Stimulated activated CD8-positive, alpha-beta memory T cell treated with anti-CD3 and anti-CD28 coated beads, Interleukin-15, amount 100 ng/mL, for 4 hours (primary cell): ENCODE measurements at places on chromosomes 3 and 15.

DNA sequence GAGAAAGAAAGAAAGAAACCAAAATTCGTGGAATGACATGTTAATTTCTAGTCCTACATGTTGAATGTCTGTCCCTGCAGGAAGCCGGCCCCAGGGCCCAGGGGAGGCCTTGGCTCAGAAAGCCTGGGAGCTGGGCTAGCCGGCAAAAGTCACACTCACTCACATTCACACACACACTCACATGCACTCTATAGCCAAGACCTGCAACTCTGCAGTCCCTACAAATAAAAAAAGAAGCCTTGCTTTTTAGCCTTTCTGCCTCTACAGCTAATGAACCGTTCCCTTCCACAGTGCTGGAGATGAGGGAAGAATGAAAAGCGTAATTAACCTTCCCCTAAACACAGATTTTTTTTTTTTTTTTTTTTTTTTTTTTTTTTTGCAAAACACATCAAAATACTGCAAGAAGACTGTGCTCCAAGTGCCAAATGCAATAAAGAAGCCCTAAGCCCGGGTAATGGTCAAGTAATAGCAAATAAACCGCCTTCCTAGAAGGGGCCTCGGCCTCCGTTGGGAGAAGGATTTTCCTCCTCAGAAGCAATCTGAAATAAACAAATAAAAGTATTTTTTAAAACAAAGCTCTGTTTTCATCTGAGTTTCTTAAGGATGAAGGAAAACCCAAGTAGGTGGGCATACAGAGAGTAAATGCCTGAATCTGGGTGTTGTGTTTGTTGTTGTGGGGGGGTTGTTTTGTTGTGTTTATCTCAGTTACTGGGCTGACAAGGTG, 4.3 kb downstream of the MECOM start:
- DNase-seq, result no peak

- peak; percentile 53 for DNase-seq
Measured at GRCh38 chr3:195549931-195550519, 6.9 kb upstream of the PPP1R2 start.

DNA sequence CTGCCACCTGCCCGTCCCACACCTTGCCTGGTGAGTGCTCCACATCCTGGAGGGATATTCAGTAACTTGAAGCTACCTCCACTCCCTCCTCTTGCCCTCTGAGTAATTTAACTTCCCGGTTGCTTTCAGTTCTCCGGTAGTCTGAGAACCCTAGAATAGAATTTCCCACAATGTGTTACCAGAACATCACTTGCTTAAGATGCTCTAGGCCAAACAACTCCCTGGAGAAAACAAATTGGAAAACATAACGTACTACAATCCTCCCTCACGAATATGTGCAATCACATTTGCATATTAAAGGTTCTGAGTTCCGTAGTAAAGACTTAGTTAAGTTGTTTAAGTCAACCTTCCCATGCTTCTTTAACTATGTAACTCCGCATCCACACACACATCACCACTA, 44.8 kb downstream of the SLCO2A1 start:
- no peak for DNase-seq

DNA sequence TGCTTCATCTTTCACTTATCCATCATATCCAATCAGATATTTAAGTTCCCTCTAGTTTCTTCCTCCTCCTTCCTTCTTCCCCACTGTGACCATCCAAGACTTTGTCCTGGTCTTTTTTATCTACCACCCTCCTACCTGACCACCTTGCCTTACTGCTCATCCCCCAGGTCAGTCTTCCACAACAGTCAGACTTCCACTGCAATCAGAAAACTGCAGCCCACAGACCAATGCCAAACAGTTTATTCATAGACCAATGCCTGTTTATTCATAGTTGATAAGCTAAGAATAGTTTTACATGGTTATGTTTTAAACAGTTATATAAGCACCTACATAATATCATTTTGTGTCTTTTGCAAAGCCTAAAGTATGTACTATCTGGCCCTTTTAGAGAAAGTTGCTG, 65.5 kb downstream of the TRIM69 start:
- no peak for DNase-seq

- DNase-seq, result no peak
Measured at GRCh38 chr3:160374925-160375324, 24.1 kb downstream of the IFT80 start.

GRCh38 chr3:131388490-131388799, 6.9 kb downstream of the NUDT16 start:
- no peak for DNase-seq

- DNase-seq, result no peak
Measured at GRCh38 chr3:184725176-184725719, 13.4 kb upstream of the MAGEF1 start.

DNA sequence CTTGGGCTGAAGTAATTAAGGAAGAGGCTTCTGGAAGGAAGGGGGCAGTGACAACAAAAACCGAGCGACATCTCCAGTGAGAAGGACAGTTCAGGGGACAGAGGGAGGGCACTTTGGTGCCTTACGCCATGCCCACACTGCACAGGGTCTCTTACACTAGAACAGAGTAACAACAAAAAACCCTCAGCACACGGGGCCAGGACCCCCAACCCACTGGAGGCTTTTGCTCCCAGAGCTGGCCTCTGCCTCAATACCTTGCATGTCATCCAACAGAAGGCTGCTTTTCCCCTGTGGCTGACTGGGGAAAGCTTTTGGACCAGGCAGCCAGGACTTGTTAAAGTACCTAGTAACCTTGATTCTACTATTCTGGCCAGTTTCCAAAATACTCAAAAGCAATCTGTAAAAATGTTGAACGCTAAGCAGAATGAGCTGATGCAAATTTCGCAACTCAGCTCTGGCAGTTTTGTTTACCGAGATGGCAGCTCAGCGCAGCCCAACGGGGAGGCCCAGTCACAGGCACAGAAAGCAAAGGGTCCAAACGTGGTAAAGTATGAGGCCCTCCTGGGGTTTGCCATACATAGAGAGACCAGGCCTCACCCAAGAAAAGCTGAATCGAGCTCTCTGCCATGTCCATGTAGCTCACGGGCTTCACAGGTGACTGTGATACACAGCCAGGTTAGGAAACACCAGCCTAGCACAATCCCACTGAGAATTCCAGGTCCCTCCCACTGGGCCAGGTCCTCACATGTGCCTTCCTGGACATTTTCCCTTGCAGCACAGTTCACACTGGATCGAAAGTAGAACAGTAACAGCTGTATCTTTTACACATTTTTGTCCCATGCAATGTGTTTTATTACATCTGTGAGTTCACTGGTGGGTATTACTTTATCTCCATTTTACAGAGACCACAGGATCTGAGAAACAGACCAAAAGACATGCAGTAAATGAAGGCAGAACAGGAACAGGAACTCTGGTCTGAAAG, 6.0 kb downstream of the CHCHD4 start:
- no peak for DNase-seq

GRCh38 chr3:70179111-70179510, 133.3 kb downstream of the MDFIC2 start:
- DNase-seq, result no peak

DNA sequence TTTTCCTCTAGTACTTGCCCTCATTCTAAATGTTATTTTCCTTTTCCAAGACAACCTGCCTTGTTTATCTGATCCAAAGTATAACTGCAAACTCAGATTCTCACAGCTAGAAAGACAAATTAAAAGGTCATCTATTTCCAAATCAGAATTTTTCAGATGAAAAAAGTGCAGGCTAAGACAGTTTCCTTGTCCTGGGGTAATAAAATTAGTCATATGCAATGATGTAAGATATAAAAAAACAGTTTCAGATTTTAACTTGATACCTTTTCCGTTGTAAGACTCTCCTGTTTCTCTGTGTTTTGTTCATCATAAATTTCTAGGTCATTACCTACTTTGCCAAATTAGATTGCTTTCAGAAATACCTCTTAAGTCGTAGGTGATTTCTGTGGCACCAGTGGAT, 238.4 kb upstream of the PEX5L start:
- no peak for DNase-seq

- DNase-seq, result no peak
Measured at GRCh38 chr3:58638591-58638990, 28.0 kb downstream of the FAM3D start.

DNA sequence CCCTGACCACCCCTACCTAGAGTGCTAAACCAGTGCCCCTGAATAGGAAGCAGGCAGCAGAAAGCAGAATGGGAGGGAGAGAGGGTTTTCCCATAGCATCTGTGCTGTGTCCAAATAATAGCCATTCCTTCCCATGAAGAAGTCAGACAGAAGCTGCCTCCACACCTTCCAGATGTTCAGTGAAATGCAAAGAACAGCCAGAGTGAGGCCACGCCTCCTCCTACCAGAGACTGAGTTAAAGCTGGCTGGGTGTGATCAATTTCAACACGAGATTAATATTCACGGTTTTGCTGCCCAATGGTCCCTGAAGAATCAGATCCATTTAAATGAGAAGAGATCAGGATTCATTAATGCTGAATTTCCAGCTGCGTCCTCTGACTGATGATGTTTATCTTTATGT, 111.8 kb downstream of the SRGAP3 start:
- no peak for DNase-seq

DNA sequence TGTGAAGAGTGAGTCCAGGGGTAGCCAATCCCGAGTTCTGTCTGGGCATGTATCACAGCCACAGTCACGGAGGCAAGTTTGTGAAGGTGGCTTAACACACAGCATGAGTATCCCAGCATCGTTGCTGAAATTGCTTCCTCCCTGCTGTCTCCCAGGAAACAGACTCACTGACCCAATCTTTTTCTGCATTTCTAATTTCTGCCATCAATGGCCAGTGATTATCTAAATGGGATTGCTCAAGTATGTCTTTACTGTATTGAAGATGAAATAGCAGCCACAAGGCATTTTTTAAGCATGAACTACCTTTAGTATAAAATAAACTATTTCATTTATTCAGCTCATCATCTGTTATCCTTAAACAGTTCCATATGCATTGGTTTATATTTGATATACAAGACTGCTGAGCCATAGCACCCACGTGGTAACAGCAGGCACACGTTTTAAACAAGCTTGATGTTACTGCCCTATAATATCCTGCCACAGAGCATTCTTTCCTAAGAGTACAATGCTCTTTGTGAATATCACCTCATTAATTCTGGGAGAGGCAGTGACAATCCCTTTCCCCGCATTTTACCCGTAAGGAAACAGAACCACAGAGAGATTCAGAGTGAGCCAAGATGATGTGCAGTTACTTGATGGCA, 276.6 kb upstream of the THBS1 start:
- DNase-seq, result no peak

- DNase-seq, result no peak
Measured at GRCh38 chr3:45273681-45274515, 47.8 kb upstream of the TMEM158 start.

GRCh38 chr15:34582461-34583371, 735 bp downstream of the GOLGA8B start:
- no peak for DNase-seq

- no peak for DNase-seq
Measured at GRCh38 chr3:111720681-111721380, 125.7 kb upstream of the ZBED2 start.

DNA sequence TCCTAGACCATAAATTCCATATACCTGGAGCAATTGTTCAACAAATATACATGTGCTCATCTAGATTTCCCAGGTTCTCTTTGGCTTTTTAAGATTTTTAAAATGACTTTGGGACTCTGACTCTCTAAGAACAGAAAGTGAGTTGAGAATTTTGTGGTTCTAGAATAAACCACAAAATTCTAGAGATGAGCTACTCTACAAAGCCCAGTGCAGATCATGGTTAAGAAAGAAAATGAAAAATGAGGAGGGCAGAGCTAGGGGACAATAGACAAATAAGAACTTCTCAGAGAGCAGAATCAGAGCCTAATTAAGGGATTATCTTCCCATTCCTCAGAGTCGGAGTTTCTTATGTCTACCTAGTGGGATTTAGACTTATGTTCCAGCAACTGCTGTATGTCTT, 694.7 kb downstream of the ZNF385D start:
- no peak for DNase-seq

GRCh38 chr3:66738625-66739365, 238.0 kb upstream of the LRIG1 start:
- no peak for DNase-seq
